ENCODE measurements at places on chromosomes 4 and X. TPM values are rescaled to one million over a fixed set of nuclear protein-coding genes. Genes with fewer than 3 reads are reported as not detected.

- no peak for DNase-seq
These were observed 10.4 kb downstream of the CASK start for GRCh38 chrX:41912923-41913322.

- DNase-seq, result no peak
These were observed 51.5 kb upstream of the ANTXR2 start for GRCh38 chr4:80124246-80125211.

GRCh38 chr4:173370130-173370476 lies 651 bp upstream of the SAP30 start:
- DNase-seq, result no peak

DNA sequence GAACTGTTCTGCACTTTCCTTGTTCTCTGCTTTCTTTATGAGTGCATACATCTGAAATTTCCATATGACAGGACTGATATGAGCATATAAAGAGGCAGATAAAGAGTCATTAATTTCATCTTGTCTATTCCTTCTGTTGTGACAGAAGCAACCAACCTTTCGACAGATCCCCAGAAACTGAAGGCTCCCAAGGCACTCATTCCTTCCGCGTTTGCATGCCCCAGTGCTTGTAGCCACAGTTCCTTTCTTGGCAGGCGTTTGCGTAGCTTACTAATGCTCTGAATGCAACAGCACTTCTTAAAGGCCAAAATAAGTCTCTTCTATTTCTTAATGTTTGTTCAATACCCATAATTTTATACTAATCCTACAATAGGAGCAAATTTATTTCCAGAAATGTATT lies 94.0 kb upstream of the TBL1X start:
- DNase-seq, result no peak

DNA sequence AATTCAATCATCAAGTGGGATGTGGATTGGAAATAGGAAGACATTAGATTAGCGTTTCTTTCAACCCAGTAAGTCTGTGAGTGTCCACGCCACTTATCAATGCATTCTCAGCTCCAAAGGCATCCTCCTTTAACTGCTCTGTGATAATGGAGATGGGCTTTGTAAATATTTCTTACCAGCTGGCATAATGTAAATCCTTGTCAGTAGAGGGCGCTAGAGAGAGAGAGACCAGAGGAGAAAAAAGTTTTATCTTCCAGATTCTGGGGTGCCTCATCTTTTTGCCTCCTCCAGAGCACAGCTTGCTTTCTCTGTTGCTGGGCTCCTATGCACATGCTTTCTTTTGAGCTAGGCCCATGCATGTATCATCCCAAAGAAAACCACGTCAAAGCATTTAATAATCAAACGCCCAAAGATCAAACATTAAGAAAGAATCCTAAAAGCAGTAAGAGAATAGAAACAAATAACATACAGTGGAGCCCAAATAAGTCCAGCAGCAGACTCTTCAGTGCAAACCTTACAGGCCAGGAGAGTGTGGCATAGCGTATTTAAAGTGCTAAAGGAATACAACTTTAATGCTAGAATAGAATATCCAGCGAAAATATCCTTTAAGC lies 9.6 kb upstream of the MTMR1 start:
- no peak for DNase-seq

DNA sequence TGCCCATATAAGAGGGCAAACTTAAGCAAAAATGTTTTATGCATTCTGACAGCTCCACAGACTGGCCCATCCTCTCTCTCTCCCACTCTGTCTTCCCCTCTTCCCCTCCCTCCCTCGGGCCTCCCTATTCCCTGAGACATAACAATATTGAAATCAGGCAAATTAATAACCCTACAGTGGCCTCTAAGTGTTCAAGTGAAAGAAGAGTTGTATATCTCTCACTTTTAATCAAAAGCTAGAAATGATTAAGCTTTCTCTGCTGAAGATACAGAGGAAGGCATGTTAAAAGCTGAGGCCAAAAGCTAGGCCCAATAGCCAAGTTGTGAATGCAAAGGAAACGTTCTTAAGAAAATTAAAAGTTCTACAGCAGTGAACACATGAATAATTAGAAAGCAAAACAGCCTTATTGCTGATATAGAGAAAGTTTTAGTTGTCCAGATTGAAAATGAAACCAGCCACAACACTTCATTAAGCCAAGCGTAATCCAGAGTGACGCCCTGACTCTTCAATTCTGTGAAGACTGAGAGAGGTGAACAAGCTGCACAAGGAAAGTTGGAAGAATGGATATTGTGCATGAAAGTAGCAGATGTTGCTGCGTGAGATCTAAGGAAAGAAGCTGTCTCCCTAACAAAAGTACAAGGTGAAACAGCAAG lies 54.9 kb downstream of the USO1 start:
- no peak for DNase-seq

DNA sequence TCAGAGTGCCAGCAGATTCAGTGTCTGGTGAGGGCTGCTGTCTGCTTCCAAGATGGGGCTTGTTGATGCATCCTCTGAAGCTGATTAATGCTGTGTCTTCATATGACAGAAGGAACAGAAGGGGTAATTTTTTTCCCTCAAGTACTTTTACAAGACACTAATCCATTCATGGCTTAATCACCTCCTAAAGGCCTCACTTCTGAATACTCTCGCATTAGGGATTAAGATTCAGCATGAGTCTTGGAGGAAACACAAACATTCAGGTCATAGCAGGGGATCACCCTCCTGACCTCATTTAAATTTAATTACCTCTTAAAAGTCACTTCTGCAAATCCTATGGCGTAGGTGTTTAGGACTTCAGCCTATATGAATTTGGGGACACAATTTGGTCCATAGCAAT lies 1145.5 kb upstream of the PCDH10 start:
- DNase-seq, result no peak

- DNase-seq, result no peak
These were observed 60.2 kb upstream of the GPC4 start for GRCh38 chrX:133475521-133475920.

DNA sequence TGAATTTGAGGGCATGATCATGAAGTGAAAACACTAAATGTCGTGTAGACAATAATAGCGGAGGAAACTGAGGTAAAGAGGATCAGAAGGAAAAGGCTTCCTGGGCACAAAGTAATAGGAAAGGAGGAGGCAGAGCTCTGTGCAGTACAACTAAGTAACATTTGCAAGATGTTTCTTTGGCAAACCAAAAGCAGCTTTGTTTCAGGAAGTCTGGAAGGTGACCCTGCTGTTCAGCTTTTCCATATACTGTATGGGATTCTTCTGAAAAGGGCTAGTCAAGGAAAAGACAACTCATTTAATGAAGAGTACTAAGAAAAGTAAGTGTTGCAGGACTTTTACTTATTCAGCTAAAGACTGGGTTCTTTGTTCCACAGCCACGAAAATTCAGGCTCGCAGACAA lies 463.1 kb downstream of the PCDH7 start:
- no peak for DNase-seq

DNA sequence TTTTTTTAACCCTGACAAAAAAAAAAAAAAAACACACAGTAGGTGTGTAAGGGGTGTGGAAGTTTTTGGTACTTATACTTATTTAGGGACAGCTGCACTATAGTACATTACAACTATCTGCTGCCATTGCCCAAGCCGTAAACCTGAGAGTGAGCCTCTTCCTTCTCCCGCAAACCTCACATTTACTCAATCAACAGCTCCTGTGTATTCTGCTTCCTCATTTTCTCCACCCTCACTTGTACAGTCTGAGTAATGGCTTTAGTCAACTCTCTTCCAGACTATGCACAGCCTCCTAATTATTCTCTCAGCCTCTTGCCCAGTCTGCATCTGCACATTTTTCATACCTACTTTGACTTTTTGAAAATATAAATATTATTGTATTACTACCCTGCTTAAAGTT lies 362.0 kb downstream of the ADAM29 start:
- no peak for DNase-seq

GRCh38 chrX:94265323-94265722 lies 591.3 kb downstream of the FAM133A start:
- no peak for DNase-seq

GRCh38 chrX:154430479-154430878 lies 2.0 kb downstream of the ATP6AP1 start:
- no peak for DNase-seq

DNA sequence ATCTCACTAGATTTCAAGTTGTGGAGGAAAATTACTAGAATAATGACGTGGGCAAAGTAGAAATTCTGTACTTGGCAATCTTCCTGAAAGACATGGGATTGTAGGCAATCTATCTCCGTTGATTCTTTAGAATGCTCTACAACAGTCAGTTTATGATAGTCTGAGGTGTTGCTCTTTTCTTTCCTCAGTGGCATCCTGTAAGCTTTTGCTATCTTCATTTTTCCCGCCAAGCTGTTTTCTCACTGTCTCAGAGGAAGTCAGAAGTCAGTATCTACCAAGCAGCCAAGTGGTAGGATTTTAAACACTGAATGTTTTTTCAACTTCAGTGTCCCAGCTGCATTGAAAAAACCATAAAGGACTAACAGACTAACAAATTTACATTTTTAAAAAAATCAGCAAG lies 23.7 kb downstream of the PCDH7 start:
- DNase-seq, result no peak

DNA sequence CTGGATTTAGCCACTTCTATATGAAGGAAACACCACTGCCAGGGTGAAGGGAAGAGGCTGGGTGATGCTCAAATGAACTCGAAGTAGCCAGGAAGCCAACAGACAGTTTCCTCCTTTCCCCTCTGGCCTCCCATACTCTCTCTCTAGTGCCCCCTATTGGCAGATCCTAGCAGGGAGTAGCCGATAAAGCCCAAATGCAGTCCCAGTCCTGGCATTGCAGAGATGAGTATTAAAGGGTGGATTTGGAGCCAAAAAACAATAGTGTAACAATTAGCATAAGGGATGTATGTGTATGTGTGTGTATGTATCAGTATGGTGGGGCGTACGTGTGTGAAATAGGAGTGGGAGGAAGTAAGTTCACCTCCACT lies 213.8 kb upstream of the LDB2 start:
- no peak for DNase-seq

DNA sequence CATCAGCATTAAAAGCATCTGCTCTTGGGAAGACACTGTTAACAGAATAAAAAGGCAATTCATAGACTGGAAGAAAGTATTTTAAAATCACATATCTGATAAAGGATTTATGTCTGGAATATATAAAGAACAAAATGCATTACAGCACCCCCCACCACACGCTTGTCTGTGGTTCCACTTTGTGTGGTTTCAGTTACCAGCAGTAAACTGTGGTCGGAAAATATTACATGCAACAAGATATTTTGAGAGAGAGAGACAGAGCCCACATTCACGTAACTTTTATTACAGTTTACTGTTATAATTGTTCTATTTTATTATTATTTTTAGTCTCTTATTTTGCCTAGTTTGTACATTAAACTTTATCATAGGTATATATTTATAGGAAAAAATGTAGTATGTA lies 21.2 kb upstream of the PDE6B start:
- no peak for DNase-seq

- no peak for DNase-seq
These were observed 71.3 kb upstream of the LHFPL1 start for GRCh38 chrX:112751076-112751475.

- no peak for DNase-seq
These were observed 3.7 kb upstream of the FAM241A start for GRCh38 chr4:112141366-112142138.

DNA sequence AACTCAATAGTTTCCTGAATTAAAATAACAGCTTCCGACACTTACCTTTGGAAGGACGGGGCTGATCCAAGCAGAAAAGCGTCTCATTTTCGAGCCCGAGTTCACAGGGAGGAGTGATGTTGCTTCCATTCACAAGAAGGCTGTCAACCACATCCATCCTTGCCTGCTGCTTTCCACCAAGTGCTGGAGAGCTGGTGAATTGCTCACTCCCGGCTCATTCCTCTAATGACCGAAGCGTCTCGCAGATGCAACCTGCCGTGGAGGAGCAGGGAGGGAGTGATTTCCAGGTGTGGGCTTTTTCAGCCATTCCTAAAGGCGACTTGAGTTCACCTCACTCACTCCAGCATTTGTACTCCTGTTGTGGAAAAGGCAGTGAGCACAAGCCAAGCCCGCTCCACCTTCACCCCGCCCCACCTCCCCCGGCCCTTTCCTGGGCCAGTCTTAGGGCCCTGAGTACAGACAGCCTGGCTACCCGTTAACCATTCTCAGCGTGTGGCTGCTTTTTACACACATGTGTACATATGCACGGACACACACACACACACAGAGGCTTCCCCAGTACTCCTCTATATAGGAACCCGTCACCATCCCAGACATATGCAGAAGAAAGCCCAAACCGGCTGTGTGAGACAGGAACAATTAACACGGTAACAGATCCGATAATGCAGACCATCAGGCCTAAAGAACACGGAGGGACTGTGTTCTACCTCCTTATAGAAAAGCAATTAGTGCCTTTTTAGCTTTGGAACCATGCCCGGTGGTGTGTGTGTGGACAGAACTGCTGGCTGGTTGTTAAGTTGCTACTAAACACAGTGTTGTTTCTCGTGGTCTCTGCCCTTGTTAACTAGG lies at the start of gene CCKAR:
Gene CCKAR, minus strand, starts transcription at position 374 of the 849 bp plus-strand sequence. Its CDS starts 217 bp downstream, at position 157.
- no peak for DNase-seq

- no peak for DNase-seq
These were observed 292.6 kb downstream of the IQCM start for GRCh38 chr4:149523039-149523438.

GRCh38 chr4:27928761-27929540 lies 1068.3 kb downstream of the STIM2 start:
- DNase-seq, result no peak

DNA sequence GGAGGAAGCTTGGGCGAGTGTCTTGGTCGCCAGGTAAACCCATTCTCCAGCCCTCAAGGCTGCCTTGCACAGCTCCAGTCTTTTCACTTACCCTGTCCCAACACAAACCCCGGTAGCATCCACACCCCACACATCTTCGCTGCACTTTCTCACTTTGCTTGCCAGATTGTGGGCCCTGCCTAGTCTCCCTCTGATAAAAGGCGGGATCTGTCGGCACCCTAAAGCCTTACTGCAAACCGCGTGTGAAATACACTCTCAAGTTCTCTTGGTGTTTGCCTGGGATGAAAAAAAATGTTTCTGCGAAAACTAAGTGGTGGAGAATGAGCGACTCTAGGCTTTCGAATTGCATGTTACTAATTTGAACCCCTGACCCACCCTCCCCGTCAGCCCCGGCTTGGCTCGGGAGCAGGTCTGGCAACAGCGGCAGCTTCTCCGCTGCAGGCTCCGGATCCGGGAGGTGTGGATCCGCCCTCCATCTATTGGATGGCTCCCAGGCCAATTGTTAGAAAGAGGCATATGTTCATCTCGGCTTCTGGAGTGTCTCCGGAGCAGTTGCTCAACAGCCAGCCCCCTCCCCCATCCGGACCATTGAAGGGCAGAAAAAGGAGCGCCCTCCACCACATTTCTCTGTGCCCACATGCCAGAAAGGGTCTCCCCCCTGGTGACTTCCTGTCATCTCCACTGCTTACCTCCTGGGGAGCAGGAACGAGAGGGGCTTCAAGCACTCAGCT lies 3.0 kb upstream of the CITED1 start:
- DNase-seq, result peak; percentile 74

Gene CYTL1
- 0.91 TPM for total RNA-seq

Gene GYPE
- 0.73 TPM for total RNA-seq

Gene TMPRSS11A
- total RNA-seq, result not detected

Gene STK26
- total RNA-seq, result 2.5 TPM

Gene PROM1
- total RNA-seq, result 21.6 TPM

Gene ZCCHC12
- 41.1 TPM for total RNA-seq

Gene GAGE12G
- total RNA-seq, result not detected

Gene CENPVL1
- 2.4 TPM for total RNA-seq

Data from cerebellum (tissue), 4 donors.